Heart right ventricle (tissue), 16 donors: ENCODE measurements at places on chromosomes 6 and 20.

DNA sequence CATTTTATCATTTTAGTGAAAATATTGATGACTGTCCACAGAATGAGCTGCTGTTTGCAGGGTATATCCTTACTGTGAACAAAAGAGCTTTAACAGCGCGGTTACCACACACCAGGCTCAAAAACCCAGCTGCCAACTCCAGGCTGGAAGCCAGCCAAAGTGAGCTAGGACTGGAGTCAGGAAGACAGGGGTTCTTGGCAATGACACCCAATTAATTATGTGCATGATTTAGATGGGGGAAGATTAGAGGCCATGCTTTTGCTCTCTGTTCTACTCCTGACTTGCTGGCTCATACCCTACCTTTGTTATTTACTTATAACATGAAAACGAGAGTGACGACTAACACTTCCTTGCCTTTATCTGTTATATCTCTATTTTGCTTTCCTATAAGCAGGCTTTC lies 128.9 kb upstream of the SHLD1 start:
- no peak for DNase-seq

- no peak for DNase-seq
Measured at GRCh38 chr6:106488494-106489370, 128.2 kb downstream of the CRYBG1 start.

- DNase-seq = no peak
Measured at GRCh38 chr6:4707011-4707410, 69.2 kb upstream of the CDYL start.

DNA sequence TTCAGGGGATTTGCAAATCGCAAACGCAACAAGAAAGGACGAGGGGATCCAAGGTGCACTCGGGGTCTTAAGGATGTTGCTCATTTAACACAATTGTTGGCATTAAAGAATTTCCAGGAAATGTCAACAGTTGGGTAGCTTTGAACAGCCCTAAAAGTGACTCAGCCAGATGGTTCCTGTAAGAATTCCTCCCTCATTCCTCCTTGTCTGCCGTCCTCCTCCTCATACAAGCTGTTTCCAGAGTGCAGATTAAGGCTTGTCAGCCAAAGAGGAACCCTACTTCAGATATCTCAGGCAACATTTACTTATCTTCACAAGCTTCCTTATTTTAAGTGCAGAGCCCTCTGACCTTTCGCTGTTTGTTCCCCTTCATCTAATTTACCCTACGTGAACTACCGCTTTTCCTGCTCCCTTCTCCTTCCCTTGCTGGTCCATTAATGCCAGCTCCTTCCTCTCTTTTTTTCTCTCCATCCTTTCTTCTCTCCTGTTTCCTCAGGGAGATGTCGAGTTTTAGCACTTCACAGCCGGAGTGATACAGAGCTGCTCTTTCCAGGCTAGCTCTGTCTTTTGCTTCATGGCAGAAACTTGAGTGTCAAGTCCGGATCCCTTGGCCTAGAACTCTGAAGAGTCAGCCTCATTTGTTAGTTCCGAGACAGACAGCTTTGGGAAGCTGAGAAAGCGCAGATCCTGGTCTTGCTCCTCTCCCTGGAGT lies 26.1 kb upstream of the TBC1D7 start:
- no peak for DNase-seq
